ENCODE measurements at places on chromosomes 1 and 21.

DNA sequence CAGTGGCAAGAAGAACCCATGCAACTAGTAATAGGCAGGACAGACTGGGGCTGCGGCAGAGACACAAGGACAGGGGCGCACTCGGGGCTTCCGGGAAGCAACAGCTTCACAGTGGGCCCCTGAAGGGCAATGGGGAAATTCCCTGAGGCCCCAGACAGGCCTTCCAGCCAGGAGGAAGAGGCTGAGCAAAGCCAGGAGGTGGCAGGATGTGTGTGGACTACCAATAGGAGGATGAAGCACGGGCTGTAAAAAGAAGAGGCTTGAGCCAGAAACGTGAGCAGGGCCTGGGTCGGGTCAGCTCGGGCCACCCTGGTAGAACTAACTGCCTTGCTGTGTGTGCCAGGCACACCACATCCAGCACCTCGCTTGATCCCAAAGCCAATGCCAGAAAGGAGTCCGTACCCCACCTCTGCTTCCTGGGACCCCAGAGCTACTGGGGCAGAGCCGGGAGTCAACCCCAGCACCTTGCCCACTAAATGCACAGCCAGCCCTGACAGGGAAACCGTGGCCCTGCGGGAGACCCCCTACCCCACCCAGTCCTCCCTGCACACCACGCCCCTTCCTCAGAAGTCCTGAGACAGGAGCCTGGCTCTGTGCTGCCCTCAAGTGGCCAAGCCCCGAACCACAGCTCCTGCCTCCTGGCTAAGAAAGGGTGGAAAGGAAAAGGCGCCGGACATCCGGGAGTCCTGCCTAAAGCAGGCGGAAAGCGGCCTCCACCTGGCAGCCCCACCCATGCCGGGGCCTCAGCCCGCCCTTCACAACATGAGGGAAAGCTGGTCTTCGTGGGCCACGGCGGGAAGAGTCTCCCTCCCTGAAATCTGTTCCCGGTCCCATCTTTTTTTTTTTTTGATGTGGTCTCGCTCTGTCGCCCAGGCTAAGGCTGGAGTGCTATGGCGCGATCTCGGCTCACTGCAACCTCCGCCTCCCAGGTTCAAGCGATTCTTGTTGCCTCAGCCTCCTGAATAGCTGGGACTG is 33.7 kb downstream of the TTC39A start:
- DNase-seq = peak; percentile 87

- no peak for DNase-seq
These were observed 31.1 kb downstream of the EDARADD start for GRCh38 chr1:236425031-236425663.

DNA sequence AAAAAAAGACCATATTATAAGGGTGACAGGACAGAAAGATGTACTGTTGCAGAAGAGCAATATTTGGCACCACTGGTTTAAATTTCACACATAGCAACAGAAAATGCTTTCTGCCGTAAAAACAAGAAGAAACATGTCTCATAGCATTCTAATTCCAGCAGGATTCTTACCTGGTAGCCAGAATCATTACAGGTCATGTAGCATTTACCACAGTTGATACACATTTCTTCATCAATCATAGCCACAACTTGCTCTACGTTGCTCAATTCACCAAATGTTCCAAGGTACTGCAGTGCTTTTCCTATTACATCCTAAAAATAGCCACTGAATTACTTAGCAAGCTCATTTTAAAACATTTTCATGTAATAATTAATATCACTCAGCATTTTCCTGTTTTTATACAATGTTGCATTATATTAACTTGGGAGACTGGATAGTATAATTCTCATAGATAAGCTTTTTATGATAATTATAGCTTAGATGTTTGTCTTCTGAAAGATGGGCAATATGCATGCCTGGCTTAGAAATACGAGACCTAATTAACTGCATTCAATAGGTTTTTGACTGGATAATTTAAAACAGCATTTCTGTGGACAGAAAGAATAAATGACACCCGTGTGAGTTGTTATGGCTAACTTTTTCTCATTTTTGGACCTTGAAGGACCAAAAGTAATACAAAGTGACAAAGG is 360.7 kb downstream of the PTBP2 start:
- DNase-seq = no peak

DNA sequence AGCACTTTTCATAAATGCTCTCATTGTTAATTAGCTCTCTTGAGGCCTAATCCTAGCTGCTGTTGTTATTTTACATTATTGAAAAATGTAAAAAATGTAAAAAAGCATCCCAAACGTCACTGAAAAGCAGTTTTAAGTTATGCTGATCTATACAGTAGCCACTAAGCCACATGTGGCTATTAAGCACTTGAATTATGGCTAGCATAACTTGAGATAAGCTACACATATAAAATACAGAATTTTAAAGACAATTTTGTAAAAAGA is 18.4 kb upstream of the DNASE2B start:
- DNase-seq = no peak

DNA sequence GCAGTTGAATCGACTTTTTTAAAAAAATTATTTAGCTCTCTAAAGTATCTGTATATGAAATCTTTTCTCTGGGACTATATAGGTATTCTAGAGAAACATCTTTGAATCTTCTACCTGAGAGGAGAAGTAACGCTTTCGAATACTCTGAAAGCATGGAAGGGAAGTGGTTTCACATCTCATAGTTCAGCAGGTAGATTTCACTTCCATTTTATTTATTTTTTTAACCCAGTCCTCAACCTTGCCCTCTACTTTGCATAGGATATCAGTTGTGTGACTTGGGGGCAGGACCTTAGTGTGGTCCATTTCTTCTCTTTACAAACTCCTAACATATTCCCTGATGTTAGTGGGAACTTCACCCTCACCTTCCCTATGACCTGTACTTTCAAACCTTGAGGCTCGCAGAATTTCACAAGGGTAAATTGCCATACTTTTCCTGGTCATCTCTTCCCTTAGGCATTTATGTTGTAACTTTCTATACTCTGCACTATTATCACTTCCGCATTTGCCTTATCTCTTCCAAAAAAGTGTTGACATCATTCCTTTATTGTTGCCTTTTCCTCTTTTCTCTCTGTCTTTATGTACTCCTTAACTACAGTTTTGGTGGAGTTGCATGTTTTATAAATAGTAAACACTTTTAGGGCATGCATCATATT is 1208.5 kb upstream of the ADGRL4 start:
- DNase-seq = no peak

GRCh38 chr1:162292422-162292849 is 84.2 kb downstream of the SPATA46 start:
- DNase-seq = no peak

GRCh38 chr1:28893403-28894102 is 20.8 kb upstream of the EPB41 start:
- DNase-seq = no peak

GRCh38 chr1:112454316-112454715 is 54.4 kb upstream of the WNT2B start:
- no peak for DNase-seq

DNA sequence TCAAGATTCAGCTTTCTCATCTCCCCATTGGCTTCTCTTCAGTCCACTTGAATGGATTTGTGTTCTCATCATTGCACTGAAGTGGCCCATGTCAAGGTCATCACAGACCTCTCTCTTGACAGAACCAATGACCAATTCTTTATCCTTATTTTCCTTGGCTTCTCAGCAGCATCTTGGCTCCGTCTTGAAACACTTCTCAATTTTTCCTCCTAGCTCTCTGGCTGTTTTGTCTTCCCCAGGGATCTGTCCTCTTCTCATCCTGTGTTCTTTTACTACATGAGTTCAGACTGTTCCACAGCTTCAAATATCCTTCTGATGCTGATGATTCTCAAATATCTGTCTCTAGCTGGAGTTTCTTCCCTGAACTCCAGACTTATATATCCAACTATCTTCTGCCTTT is 78.6 kb downstream of the COLGALT2 start:
- no peak for DNase-seq

DNA sequence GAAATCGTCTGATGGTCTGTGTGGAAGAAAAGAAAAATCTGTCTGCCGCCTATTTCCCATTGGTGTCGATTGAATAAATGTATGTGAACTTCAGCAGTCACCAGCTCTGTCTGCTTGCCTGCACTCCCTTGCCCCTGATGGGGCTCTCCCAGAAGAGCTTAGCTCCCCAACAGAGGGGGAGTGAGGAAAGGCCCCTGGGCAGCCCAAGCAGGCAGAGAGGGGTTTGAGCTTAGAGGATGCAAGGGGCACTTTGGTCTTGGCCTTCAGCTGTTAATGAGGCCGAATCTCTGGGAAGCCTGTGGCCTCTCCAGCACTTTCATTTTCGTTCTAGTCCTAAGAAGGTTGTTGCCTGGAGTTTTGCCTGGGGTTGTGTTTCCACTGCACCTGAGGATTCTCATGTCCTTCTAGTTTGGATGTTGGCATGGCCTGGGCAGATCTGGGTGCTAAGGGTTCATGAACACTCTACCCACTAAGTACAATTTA is 2.8 kb downstream of the FOXD2 start:
- no peak for DNase-seq

GRCh38 chr1:167849666-167850065 is 64.3 kb downstream of the ADCY10 start:
- no peak for DNase-seq

GRCh38 chr1:35047188-35047858 is 15.6 kb upstream of the ZMYM6 start:
- no peak for DNase-seq

- DNase-seq = no peak
These were observed 24.3 kb upstream of the COA6 start for GRCh38 chr1:234348964-234349363.

DNA sequence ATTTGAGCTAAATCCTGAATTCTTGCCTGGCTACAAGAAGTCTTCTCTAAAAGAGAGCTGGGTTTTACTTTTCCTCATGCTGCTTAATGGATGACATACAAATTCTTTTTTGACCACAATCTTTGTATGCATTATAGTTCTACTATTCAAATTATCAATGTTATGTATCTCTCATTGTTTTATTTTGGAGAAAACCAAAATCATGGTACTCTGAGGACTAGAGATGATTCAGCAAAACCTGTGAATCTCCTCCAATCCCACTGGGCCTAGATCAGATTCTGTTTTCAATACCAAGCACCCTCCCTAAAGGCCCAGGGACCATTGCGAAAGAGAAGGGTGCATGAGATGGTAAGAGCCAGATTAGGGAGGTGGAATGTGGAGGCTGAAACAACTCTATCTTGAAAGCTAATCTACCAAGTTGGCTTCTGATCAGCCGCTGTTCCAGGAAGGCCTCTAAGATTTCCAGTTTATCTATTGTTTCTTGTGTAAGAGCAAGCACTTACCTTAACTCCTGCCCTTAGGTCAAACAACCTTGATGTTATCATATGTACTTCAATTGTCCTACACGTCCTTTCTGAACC is 547.2 kb downstream of the PLPP3 start:
- DNase-seq = no peak

- no peak for DNase-seq
These were observed 38.6 kb upstream of the ETS2 start for GRCh38 chr21:38766987-38767722.

DNA sequence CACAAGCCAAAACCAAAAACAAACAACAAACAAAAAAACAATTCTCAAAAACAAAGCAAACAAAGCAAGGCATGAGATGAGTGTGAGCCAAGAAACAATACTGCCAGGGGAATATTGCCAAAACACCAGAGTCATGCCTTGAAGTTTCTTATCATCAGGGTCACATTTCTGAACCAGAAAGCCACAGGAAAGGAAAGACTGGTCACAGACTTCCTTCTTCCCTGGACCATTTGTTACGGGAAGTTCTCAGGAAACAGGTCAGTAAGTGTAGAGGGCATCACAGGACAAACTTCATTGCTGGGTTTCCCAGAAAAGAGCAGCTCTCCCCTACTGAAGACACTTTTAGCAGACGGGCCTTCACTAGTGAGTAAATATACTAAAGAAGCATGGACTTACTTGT is 191.2 kb downstream of the GABPA start:
- no peak for DNase-seq

- no peak for DNase-seq
These were observed 1052.8 kb downstream of the BRINP3 start for GRCh38 chr1:189424746-189425331.

GRCh38 chr1:151325646-151326429 is 1.4 kb downstream of the PI4KB start:
- DNase-seq = no peak

GRCh38 chr1:205587581-205587980 is 44.2 kb downstream of the ELK4 start:
- DNase-seq = no peak

DNA sequence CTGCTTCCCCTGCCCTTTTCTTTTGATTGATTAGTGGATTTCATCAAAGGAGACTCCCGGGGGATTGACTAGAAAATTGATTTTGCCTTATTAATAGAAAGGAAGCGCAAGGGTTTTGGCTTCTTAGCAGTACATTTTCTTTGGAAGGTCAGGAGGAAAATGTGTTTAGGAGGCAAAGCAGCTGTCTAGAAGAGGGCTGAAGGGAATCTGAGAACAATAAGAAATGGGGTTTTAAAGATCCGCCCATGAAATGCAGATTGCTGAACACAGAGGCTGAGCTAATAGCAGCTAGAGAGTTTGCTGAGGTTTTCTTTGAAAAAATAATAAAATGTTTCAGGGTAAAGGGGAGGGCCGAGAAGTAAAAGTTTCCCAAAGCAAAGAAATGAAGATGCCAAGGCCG is 4.9 kb downstream of the SERTAD4 start:
- DNase-seq = no peak

GRCh38 chr1:156963621-156964020 is 43.2 kb downstream of the LRRC71 start:
- DNase-seq = no peak

- DNase-seq = no peak
These were observed 20.2 kb downstream of the LDLRAP1 start for GRCh38 chr1:25563330-25564215.

GRCh38 chr1:43274125-43274803 is 4.5 kb downstream of the TMEM125 start:
- no peak for DNase-seq

- no peak for DNase-seq
These were observed 5.3 kb upstream of the MIB2 start for GRCh38 chr1:1609822-1610485.

DNA sequence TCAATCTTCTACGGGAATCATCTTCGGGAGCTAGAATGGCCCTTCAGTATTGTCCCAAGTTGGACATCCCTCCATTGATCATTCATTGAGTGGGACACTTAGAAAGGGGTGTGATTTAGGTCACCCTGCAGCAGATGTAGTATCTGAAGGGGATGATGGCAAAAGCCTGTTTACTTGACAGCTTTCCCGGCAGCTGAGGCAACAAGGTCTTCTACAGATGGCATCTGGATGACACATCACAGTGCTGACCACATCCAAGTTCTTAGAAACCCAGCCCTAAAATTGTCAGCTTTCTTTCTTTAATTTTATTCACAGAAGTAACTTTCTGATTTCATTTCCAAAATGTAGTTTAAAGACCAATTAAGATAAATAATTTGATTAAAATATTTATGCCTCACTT is 150.3 kb downstream of the AMY1C start:
- no peak for DNase-seq

All from iPS DF 6.9 (cell line).